Activated CD8-positive, alpha-beta memory T cell treated with anti-CD3 and anti-CD28 coated beads for 36 hours (primary cell): ENCODE measurements at places on chromosomes 12 and 14. TPM values are rescaled to one million over a fixed set of nuclear protein-coding genes. Genes with fewer than 3 reads are reported as not detected.

Gene GPHB5
- total RNA-seq, result not detected

Gene CACNA1C
- 0.04 TPM for total RNA-seq

Gene MORN3
- total RNA-seq, result 1.6 TPM

Gene GRIN2B
- total RNA-seq, result not detected

Gene WIF1
- total RNA-seq, result not detected

Gene ZNF10
- 3.2 TPM for total RNA-seq

Gene OTOGL
- total RNA-seq, result not detected

Gene KLRG1
- total RNA-seq, result 7.6 TPM

Gene LRIG3
- total RNA-seq, result not detected

Gene GLIPR1L1
- not detected for total RNA-seq

Gene EFS
- total RNA-seq, result not detected

Gene ARL6IP4
- total RNA-seq, result 180 TPM

Gene MYH6
- not detected for total RNA-seq

Gene USP5
- total RNA-seq, result 151 TPM

Gene PSME1
- 335 TPM for total RNA-seq

Gene P2RX2
- not detected for total RNA-seq

Gene HAL
- 0.48 TPM for total RNA-seq

Gene TAS2R42
- total RNA-seq, result not detected

Gene CPNE6
- not detected for total RNA-seq

Gene DAO
- total RNA-seq, result not detected
